Activated CD4-positive, alpha-beta memory T cell treated with anti-CD3 and anti-CD28 coated beads, Interleukin-2, amount 10 ng/mL, durations not matched to agents 7 days and 5 days (primary cell): ENCODE measurements at places on chromosomes 12 and 14.

DNA sequence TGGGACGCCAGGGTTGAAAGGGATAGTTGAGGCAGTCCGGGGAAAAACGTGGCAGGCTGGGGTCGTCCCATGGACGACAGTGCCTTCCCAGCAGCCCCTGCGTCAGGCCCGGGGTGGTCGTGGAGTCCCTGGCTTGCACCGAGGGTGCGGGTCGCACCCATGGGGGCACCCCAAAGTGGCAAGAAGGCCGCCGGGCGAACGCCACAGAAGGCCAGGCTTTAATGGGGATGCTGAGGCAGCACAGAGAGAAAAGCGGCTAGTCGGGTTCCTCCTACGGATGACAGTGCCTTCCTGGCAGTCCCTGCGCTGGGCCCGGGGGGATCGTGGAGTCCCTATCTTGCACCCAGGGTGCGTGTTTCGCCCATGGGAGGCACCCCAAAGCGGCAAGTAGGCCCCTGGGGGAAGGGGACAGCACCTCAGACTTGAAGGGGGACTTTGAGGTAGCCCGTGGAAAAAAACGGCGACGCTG, 158.6 kb upstream of the ALG10B start:
- DNase-seq: no peak

DNA sequence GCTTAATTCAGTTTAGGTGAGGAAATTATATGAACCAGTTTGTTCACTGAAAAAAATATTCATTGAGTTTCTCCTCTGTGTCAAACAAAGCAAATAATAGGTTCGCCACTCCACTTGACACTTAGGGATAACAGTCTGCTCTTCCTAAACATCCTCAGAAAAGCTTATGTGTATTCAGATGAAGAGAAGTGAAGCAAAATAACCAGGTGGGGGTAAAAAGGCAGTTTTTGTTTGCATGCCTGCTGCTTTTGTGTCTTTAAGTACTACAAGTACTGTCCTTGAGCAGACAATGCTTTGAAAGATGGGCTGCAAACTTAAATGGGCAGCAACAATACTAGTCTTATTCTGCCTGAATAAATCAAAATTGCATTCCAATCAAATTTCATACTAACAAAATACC, 910.7 kb upstream of the MDGA2 start:
- DNase-seq: no peak

- no peak for DNase-seq
Observed at GRCh38 chr12:131528144-131528543, 182.7 kb upstream of the SFSWAP start.

- no peak for DNase-seq
Observed at GRCh38 chr12:45260104-45260815, 44.4 kb downstream of the ANO6 start.

- DNase-seq: no peak
Observed at GRCh38 chr14:103416916-103417315, 31.7 kb downstream of the MARK3 start.

- no peak for DNase-seq
Observed at GRCh38 chr14:54708161-54708560, 141.2 kb downstream of the SAMD4A start.

DNA sequence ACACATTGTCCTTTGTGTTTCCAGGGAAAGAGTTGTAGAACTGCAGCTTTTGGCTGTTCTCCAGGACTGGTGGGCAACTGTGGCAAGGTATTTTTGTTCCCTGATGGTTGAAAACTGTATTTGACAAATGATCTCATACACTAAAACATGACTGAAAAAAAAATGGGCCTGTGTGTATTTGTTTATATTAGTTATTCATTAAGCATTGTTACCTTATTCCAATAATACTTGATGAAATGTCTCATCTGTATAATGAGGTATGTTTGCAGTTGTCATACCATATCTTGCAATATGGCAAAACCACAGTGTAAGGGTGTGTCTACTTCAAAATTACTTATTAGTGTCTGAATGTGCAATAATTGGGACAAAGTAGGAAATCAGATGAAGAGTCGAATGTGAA, 479.4 kb upstream of the NOVA1 start:
- no peak for DNase-seq

DNA sequence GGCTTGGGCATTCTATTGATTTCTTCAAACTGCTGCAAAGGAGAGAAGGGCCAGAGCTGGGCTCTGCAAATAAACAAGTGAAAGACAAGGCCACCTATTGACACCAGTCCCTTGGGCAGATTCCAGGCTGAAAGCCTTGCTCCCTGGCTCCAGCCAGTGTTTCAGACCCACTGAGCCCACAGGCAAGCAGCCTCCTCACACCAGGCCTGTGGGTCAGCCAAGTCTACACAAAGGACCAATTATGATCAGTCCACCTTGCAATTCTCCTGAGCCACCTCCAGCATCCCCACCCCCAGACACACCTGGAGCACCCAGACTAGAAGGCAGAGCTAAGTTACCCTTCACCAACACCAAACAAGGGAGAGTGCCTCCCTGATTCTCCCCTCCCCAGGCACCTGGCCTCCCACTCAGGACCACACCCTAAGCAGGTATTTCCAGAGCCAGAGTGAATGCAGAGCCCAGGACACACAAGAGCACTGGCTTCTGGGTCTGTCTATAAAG, 13.8 kb downstream of the ACTN1 start:
- DNase-seq: no peak

DNA sequence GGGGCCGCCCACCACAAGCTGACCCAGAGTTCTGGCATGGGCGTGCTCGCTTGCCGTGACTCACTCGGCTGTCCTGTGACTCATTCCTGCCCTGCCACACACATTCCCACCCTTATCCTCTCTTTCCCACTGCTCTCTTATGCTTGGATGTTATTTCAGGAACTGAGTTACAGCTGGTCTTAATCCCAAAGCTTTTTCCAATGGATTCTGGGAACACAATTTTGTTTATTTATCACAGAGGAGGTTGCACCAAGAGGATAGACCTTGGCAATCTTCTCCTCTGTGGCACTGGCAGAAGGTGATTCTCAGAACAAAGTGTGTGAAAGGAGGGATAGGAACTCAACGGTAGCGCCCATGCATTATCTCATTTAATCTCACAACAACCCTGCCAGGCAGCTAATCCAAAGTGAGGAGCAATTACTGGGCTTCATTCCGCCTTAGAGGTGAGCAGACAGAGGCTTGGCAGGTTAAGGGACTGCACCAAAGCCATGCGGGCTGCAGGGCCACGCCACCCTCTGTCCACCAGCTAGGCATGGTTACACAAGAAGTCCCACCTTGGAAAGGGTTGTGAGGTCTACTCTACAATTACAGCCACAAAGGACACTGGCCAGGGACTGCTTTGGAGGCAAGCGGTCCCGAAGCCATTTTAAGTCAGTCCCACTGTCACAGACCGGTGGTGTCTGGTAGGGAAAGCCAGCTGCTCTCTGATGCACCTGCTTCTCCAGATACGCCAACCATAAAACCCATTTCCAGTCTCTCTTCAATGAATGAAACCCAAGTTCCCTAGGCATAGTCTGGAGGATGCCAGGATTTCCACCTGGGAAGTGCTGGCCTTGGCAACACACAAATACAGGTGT, 32.9 kb downstream of the SYNE3 start:
- DNase-seq: no peak

GRCh38 chr12:104458694-104459367, 2.1 kb downstream of the CHST11 start:
- DNase-seq: peak; percentile 44

DNA sequence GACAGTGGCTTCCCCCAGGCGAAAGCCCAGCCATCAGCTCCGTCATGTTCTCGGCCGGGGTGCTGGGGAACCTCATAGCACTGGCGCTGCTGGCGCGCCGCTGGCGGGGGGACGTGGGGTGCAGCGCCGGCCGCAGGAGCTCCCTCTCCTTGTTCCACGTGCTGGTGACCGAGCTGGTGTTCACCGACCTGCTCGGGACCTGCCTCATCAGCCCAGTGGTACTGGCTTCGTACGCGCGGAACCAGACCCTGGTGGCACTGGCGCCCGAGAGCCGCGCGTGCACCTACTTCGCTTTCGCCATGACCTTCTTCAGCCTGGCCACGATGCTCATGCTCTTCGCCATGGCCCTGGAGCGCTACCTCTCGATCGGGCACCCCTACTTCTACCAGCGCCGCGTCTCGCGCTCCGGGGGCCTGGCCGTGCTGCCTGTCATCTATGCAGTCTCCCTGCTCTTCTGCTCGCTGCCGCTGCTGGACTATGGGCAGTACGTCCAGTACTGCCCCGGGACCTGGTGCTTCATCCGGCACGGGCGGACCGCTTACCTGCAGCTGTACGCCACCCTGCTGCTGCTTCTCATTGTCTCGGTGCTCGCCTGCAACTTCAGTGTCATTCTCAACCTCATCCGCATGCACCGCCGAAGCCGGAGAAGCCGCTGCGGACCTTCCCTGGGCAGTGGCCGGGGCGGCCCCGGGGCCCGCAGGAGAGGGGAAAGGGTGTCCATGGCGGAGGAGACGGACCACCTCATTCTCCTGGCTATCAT, 663 bp downstream of the PTGER2 start:
- peak; percentile 53 for DNase-seq

- DNase-seq: no peak
Observed at GRCh38 chr14:100388103-100389054, 65.2 kb downstream of the SLC25A47 start.

- no peak for DNase-seq
Observed at GRCh38 chr12:20599757-20600156, 95.4 kb upstream of the SLCO1C1 start.

DNA sequence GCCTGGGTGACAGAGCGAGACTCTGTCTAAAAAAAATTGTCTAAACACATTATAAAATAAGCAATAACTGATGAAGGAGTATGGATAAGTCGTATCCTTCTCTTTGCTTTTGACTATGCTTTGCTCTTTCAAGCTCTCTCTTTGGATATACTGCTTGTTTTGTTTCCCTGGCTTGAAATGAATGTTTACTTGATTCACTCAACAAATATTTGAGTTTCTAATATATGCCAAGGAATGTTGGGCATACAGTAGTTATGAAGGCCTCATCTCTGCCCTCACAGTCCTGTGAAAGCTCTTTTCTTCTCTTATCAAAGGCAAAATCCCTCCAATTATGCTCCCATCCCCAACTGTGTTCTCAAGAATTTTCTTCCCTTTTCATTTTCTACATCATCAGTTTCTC, 123.5 kb downstream of the PTPRR start:
- no peak for DNase-seq

- no peak for DNase-seq
Observed at GRCh38 chr12:19003141-19003540, 126.4 kb upstream of the PLEKHA5 start.

- DNase-seq: no peak
Observed at GRCh38 chr12:67661311-67662021, 12.9 kb downstream of the DYRK2 start.

DNA sequence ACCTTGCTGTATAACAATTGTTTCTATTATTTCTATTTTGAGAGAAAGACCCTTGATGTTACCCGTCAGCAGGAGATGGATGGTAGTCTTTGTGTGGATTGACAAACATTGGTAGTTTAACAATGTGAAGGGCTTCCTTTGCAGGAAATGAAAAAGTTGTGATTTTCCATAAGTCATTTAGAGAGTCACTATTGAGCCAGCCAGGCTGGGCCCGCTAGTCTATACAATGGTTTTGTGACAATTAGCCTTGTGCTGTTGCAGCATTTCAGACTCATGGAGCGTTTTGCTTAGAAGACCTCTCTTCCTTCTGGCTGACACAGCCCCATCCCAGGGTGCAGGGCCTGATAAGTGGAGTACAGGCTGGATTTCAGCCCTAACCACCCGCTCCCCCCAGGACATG, 18.3 kb upstream of the SLC38A2 start:
- no peak for DNase-seq

- DNase-seq: no peak
Observed at GRCh38 chr14:38171197-38171596, 36.5 kb upstream of the SSTR1 start.

- no peak for DNase-seq
Observed at GRCh38 chr14:71629765-71630492, 302.3 kb upstream of the RGS6 start.

- DNase-seq: peak; percentile 81
Observed at GRCh38 chr12:57046947-57047890, 2.7 kb downstream of the MYO1A start.

DNA sequence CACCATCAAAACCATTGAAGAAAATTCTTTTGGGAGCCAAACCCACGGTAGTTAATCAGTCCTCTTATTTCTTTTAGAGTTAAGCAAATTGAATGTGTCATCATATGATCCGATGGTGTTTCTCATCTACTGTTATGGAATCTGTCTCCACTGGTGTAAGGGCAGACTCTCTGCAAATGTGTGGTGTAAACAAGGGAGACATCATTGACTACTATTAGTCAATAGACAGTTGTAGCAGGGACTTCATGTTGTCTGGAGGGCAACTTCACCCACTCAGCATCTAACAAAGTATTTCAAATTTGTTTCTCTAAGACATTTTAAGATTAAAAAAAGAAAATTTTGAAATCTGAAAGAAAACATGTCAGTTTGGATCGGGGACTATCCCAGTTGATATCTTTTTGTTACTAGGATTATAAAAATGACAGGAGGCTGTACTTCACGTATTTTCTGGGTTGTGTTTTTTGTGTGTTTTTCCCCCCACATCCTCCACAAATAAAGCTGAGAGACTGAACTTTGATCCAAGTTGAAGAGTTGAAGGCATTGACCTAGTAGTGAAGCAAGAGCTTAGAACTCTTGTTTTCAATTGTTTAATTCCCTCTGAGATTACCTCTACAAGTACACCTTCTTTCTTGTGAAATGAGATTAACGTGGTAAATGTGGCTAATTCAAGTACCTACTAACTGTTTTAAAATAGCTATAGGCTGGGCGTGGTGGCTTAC, 4.0 kb downstream of the GOLGA5 start:
- DNase-seq: no peak

- DNase-seq: no peak
Observed at GRCh38 chr12:89354612-89355067, 2.3 kb upstream of the DUSP6 start.

- DNase-seq: no peak
Observed at GRCh38 chr12:108670066-108670631, 36.5 kb upstream of the SELPLG start.

DNA sequence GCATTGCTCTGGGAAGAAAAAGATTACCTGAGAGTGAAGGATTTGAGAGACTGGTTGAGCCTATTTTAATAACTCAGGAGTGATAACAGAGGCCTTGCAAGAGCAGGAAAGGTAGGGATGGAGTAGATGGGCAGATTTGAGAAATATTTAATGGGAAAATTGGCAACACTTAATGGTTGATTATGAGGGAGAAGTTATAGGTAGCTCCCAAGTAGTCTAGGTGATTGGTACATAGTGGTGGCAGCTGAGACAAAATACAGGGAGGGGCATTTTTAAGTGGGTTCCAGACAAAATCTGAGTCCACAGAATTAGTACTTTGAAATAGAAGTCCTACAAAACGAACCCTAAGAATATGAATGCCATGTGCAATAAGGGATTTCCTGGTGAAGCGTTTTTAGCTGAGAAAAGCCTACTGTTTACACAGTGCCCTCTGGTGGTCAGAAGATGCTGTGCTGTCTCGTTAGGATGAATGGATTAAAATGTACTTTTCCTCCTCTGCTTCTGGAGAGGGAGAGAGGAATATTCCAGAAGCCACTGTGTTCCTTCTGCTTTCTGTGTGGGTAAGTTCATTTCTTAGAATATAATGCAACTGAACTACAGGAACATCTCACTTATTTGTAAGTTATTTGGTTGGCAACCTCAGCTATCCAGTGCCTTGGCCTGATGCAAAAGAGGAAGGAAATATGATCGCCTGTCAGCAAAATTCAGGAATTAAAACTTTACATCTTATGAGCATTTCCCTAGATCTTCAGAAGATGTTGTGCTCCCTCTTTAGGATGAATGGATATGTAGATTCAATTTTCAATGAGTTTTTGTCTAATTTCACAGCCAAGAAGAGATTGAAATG, 6.5 kb downstream of the ZBTB1 start:
- DNase-seq: peak; percentile 69
